ENCODE measurements at places on chromosomes 5 and 9. TPM values are rescaled to one million over a fixed set of nuclear protein-coding genes. Genes with fewer than 3 reads are reported as not detected.
A peak's percentile ranks its signal among the peaks of the same experiment; 100 is the strongest.

DNA sequence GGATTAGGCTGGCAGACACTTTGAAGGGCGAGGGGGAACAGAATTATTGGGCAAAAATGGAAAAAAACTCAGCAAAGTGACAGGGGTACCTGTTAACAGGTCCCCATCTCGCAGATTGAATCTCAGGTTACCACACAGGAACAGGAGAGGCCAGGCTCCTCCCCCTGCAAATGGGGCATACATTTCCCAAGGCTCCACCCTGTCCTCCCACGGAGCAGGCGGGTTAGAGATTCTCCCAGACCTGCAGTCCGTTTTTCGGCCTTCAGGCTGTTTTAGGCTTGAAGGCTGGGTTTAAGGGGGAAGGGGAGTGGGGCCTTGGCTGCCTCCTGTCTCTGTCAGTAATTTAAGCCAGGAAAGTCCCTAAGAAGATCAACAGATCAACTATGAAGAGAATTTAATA is 42.7 kb downstream of the LRRC70 start:
- DNase-seq: no peak

- no peak for DNase-seq
These were observed 12.4 kb upstream of the SUB1 start for GRCh38 chr5:32572778-32573480.

DNA sequence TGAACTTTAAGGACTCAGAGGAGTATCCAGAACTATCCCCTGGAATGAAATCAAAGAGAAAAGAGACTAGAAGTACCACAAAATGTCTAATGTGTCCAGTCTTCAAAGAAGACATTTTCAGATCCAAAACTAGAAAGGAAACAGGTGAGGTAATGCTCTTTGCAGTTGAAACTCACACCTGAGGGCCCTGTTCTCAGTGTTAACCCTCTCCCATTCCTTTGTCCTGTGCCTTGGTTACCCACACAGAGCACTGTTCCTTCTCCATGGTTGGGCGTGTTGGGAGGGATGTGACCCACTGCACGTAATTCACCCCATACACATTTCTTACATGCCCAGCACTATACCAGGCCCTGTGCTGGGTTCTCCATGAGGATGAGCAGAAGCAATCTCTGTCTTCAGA is 21.3 kb downstream of the MSANTD3 start:
- DNase-seq: no peak

DNA sequence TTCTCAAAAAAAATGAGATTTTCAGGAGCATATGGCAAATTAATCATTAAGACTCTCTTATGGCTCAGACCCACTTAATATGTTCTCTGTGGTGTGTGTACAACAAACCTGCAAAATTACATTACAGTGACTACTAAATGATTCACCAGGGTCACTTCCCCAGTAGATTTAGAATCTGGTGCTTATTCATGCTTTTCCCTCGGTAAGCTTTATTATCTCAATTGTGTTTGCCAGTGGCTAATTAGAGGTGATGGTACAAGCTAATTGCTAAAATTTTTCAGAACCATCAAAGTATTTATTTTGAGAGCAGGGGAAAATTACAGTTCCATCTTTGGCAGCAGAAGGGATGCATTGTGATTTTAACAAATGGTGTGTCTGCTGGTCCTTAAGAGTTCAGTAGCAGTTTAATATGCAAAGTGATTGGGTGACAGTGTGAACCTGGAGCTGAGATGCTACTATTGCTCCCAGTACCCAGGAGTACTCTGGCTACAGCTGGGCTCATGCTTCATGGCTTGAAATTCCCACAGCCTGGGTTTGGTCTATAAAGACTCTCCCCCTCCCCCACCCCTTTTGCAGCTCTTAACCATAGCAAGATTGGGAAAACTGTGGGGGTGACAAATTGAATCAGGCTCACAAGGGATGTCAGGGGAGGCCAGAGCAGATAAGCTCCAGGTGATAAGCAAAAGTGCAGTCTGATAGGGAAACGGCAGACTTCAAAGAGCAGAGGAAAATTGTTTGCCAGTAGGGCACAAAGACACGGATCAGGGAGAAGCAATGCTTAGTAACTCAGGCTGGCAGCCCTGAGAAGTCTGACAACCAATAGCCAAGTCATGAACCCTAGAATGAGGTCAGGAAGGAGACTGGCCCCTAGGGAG is 92.8 kb upstream of the RAD23B start:
- peak; percentile 92 for DNase-seq

- no peak for DNase-seq
These were observed 419.3 kb upstream of the ADAMTS16 start for GRCh38 chr5:4720831-4721230.

DNA sequence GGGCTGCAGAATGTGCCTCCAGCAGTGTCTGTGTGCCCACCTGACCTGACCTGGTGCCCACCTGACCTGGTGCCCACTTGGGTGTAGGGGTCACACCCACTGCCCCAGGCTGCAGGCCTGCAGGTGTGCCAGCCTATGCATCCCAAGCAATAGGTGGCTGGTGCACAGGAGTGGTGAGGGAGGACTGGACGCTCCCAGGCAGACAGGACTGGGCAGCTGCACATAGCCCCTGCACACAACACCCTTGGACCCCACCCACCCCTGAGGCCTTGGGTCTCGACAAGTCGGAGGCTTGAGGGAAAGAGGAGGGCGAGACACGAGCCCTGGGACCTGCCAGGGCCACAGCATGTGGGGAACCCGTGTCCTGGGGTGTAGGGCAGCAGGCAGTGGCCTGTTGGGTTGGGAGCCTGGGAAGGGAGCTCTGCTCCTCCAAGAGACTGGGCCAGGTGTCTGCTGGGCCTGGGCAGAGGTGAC is 10.8 kb upstream of the NRARP start:
- DNase-seq: no peak

DNA sequence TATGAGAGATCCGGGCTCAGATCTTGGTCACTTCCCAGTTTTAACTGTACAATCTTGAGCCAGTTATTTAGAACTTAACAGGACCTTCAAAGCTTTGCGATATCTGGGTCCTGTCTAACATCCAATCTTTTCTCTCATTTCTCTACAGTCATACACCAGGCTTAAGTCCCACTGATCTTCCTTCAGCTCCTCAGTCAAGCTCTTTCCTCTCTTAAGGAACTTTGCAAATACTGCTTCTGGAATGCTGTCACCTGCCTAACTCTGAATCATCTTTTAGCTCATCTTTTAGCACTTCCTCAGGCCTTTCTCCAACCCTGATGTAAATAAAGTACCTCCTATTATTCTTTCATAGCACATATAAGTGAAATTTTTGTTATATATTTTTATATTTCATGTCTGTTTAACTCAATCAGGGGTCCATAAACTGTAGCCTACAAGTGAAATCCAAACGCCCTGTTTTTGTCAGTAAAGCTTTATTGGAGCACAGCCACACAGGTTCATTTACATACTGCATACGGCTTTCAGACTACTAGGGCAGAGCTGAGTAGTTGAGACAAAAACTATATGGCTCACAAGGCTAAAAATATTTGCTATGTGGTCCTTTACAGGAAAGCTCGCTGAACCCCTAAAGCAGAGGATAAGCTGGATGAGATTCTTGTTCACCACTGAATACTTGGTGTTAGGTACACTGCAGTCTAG is 63.5 kb downstream of the MEF2C start:
- no peak for DNase-seq

DNA sequence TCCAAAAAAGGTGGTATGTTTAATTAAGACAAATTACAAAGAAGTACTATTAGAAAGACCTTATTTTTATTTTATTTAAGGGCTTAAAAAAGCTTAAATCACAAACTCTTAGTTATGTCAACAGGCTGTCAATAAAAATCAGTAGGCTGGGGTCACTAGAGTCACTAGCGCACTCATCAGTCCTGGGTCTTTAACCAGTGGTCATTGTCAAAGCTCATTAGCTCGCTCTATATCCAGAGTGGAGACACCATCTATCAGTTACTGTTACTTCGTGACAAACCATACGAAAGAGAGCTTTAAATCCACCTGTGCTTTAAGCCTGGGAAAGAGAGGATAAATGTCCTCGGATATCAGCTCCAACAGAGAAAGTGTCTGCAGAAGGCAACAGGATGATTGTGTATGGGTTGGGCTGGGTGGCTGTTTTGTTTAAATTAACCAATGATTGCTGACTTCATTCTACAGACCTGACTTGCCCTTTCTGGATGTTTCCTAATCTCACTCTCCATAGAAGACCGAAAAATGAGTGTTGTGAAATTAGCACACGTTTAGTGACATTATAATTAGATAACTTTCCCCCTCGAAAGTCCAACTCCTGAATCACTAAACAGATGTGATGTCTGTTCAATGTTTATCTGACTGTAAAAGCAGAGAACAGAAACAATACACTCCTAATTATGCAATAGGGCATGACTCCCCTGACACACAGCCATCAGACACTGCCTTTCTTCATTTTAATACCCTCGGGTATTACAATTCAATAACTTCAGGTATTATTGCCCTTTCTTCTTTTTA is 123.6 kb upstream of the TNPO1 start:
- DNase-seq: no peak

DNA sequence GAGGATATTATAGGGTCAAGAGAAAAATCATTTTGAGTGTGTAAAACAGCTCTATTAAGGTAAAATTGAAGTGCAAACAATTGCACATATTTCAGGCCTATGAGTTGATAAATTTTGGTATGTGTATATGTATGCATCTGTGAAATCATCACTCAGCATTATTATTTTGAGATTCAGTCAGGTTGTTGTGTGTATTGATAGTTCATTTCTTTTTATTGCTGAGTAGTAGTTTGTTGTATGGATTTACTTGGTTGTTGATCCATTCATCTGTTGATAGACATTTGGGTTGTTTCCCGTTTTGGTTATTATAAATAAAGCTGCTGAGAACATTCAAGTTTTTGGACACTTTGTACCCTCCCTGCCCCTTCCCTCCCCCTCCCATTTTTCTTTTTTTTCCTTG is 50.3 kb downstream of the RAB24 start:
- DNase-seq: no peak

DNA sequence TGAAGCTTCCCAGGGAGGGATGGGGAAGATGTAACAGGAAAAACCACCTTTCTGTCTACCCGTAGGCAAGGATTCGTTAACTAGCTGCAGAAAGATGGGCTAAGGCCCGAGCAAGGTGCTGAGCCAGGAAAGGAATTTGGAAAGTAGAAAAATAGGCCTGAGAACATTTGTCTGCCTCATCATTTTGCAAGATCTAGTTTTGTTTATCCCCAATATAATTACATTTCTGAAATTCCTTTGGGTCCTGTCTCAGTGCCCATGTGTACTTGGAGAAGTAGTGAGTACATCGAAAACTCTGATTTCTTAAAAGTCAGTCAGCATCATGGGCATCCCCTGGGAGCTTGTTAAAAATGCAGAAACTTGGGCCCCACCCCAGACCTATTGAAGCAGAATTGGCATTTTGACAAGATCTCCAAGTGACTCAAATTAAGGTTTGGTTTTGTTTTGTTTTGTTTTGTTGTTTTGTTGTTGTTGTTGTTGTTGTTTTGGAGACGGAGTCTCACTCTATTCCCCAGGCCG is 52.1 kb upstream of the CEMIP2 start:
- DNase-seq: no peak

DNA sequence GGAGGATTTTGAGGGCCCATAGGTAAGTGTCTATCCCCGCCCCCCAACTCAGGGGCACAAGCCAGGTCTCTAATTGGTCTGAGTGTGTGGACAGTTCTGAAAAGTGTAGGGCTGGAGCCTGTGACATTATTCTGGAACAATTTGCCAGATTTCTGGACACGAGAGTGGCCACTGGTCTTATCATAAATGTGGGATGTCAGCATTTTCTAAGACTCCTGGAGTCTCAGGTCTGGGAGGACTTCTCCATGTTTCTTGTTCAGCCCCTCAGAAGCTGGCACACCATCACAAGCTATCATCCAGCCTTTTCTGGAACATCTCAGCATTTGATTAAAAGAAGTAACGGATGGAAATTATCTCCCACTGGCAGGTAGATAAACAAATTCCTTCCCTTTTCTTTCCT is 141.4 kb downstream of the SEC61B start:
- no peak for DNase-seq

DNA sequence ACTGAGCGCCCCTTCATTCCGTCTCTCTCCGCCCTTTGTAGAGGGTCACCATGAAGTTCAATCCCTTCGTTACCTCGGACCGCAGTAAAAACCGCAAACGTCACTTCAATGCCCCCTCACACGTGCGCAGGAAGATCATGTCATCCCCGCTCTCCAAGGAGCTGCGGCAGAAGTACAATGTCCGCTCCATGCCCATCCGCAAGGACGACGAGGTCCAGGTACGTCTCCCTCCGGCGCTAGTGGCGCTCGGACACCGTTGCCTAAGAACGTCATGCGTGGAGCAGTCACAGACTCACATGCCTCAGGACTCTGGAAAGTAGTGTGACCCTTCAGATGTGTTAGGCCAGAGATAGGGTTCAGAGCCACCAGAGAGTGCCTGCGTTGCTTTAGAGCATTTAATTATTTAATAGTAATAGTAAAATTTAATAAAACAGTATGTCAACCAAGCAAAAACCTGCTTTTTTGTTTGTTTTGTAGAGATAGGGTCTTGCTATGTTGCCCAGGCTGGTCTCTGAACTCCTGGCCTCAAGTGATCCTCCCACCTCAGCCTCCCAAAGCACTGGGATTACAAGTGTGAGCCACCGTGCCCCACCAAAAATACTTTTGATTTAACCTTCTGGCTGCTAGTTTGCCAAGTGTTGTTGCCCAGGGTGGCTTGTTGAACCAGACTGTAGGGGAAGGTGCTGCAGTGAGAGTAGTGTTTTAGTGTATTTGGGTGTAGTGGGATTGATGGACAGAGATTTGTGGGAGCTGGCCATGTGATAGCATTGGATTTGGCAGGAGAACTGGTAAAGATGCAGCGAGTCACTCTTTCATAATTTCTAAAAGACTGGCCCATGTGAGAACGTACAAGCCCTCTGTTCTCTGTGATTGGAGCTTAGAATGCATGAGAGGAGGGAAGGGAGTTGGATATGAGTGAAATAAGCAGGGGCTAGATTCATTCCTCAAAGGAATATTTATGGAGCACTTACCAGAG is 888 bp downstream of the RPL26L1 start:
- DNase-seq: no peak

DNA sequence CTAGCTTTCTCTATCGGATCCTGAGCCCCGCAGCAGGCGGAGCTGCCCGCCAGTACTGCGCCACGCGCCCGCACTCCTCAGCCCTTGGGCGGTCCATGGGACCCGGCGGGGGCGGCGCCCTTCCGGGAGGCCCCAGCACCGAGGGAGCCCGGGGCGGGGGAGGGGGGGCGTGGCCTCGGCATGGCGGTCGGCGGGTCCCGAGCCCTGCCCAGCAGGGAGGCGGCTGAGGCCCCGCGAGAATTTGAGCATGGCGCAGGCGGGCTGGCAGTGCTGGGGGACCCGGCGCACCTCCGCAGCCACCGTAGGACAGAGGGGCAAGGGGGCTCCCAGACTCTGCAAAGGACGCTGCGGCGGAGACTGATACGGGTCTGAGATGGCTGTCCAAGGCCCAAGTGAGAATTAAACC is 6.8 kb downstream of the ZDHHC11B start:
- DNase-seq: no peak

- DNase-seq: no peak
These were observed 66.7 kb upstream of the PRDM9 start for GRCh38 chr5:23440703-23441102.

The EIF4E1B gene
- total RNA-seq: not detected

The ADAMTS2 gene
- total RNA-seq: 2.8 TPM

The RNF44 gene
- 2.3 TPM for total RNA-seq

The RAB3C gene
- not detected for total RNA-seq

The ZNF454 gene
- 0.69 TPM for total RNA-seq

The MEF2C gene
- total RNA-seq: 1.8 TPM

The SNCB gene
- not detected for total RNA-seq
